Breast epithelium (tissue), 4 donors: ENCODE measurements at places on chromosomes 7 and 10. TPM values are rescaled to one million over a fixed set of nuclear protein-coding genes. Genes with fewer than 3 reads are reported as not detected.
A peak's percentile ranks its signal among the peaks of the same experiment; 100 is the strongest.

Gene COBL
- 16.1 TPM for total RNA-seq

Gene PLOD3
- total RNA-seq = 23.9 TPM

Gene SORCS1
- 0.73 TPM for total RNA-seq

Gene GRID2IP
- 0.33 TPM for total RNA-seq

Gene COL13A1
- 0.80 TPM for total RNA-seq

Gene EIF3A
- 166 TPM for total RNA-seq

DNA sequence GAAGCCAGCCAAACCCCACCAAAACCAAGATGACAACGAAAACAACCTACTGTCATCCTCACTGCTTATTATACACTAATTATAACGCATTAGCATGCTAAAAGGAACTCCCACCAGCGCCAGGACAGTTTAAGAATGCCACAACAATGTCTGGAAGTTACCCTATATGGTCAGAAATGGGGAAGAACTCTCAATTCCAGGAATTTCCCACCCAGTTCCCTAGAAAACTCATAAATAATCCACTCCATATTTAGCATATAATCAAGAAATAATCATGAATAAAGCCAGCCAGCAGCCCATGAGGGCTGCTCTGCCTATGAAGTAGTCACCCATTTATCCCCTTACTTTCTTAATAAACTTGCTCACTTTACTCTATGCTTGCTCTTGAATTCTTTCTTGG, 20.8 kb downstream of the MICU1 start:
- no peak for DNase-seq

- DNase-seq = no peak
These were observed 64.7 kb downstream of the CDK14 start for GRCh38 chr7:90660819-90661218.

GRCh38 chr10:131264110-131264788, 47.3 kb downstream of the TCERG1L start:
- peak; percentile 35 for DNase-seq

DNA sequence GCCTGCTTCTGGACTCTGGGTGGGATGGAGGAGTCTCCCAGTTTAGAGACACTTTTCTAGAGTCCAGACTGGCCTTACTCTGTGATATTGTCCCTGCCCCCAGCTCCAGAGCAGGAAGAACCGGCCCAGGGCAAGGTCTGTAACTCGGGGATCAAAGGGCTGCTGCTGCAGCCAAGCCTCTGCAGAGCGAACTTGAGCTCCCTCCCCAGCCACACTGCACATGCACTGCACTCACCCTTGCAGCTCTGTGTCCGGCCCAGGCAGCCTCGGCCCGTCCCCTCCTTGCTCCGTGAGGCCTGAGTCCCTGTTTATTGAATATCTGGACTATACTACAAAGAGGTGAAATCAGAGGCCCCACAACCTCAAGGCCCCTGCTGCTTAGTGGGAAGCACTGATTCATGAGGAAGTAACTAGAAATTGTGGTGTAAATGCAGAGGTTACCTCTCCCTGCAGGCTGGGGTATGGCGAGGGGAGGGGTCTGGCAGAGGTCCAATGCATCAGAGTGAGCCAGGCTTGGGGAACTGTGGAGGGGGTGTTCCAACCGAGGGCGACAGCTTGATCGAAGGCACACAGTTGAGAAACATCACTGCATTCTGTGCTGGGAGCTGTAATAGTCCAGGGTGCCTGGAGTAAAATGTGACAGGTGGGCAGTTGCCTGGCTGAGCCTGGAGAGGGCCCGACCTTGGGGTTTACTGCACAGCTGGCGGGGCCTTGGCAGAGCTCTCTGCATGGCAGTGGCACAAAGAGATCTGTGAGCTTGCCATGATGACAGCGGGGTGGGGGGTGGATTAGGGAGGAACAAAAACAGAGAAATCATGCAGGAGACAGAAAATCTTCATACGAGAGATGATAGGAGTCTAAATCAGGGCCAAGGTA, 49.1 kb downstream of the AOC1 start:
- DNase-seq = no peak

- DNase-seq = no peak
These were observed 56.8 kb downstream of the ZRANB1 start for GRCh38 chr10:124998624-124999291.

- no peak for DNase-seq
These were observed 30.3 kb downstream of the HACD1 start for GRCh38 chr10:17586821-17587234.
